ENCODE measurements at places on chromosomes 6 and 20.
A peak's percentile ranks its signal among the peaks of the same experiment; 100 is the strongest.

DNA sequence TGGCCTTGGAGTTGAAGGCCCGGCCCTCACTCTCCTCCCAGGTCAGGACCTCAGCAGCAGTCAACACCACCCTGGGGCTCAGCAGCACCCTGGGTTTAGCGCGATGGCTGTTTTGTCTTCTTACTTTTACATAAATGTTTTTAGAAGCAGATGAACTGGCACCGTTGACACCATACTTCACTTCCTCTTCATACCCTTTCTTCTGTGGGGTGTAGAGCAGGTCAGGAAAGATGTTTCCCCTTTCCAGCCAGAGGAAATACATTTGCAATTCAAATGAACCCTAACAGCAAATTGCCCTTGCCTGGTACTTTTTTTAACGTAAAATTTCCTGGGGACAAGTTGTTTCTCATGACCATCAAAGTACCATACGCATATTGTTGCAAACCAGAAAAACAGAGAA is 54.7 kb upstream of the SNX9 start:
- DNase-seq = peak; percentile 7

GRCh38 chr6:89966228-89966544 is 71.9 kb downstream of the GJA10 start:
- DNase-seq = no peak

DNA sequence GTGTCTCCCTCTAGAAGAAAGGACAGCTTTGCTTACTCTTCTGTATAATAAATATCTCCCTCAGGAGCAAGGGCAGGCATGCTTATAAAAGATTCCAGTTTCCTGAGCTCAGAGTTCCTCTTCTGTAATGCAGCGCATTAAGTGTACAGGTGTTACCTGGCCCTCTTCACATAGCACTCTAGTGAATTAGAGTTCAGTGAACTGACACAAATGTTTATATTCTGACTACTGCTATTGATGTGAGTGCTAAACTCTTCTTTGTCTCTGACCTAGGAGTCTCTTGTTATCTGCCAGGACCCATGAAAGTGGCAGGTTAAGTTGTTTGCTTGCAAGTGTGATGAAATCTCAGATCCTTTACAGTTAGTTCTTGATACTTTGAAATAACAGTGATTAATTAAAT is 33.5 kb downstream of the CYB5R4 start:
- DNase-seq = no peak

DNA sequence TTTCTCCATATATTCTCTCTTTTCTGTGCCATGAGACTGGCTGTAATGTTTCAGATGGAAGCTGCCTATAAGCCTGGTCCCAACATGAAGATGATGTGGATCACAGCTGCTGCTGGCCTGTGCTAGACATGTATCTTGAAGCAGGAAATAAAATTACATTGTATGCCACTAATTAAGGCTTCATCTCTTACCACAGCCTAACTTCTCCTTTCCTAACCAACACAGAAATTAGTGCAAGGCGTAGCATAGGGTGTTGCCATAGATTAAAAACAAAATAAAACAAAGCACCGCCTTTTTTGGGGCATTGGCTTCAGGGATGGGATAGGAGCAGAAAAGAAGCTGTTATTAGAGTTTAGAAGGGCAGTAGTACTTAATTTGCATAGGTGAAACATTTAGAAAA is 4.7 kb upstream of the SLC17A4 start:
- peak; percentile 6 for DNase-seq

DNA sequence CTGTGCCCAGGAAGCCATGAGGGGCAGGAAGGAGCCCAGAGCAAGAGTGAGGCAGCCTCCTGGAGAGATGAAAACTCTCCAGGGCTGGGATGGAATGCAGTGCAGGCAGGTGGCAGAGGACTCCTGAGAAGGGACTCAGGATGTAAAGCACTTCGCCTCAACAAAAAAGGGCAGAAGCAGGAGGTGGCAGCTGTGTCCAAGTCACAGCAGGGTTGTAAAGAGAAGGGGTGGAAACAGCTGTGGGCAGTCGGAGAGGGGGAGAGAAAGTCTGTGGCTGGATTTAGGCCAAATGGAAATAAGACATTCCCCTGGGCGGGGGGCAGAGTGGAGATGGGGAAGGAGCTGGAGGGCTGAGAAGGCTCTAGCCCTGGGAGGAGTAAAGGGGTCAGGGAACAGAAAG is 34.9 kb downstream of the CYP21A2 start:
- no peak for DNase-seq

- peak; percentile 37 for DNase-seq
These were observed 158.8 kb downstream of the CDH26 start for GRCh38 chr20:60117065-60117464.

- no peak for DNase-seq
These were observed 35.0 kb downstream of the FAM50B start for GRCh38 chr6:3884007-3884745.

DNA sequence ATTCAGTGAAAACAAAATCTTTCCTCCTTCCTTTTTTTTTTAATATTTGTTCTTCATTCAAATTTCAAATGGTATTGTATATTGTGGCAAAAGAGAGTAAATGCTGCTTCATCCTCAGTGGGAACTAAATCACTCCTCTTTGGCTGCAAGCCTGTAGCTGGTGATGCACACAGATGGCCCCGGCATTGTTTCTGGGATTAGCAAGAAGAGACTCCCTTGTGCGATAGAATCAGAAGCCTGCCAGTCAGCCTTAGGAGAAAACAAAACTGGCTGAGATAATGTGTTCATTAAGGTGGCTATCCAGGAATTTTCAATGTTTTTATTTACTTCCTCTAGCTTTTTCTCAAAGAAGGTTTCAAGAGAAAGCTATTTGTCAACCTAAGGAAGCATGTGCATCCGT is 20.7 kb upstream of the ELOVL2 start:
- DNase-seq = no peak

DNA sequence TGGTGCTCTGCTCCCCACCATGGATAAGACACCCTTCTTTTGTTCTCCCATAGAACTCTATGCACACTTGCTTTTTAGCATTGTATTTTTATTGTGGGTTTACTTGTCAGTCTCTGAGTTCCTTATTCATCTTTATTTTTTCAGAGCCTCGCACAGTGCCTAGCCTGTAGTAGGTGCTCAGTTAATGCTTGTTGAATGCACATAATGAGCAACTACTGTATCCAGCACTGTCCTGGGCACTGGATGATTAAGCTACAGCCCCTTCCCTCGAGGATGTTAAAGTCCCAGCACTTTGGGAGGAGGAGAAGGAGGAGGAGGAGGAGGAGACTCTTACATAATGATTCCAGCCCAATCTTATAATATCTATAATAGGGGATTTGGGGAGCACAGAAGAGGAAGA is 16.8 kb downstream of the MMP24 start:
- DNase-seq = no peak

- DNase-seq = no peak
These were observed 5.7 kb downstream of the TMEM151B start for GRCh38 chr6:44275749-44276648.

- no peak for DNase-seq
These were observed 285.4 kb downstream of the SMOC2 start for GRCh38 chr6:168726312-168726856.

- DNase-seq = no peak
These were observed 106.2 kb downstream of the KIF13A start for GRCh38 chr6:17881085-17881858.

- DNase-seq = peak; percentile 15
These were observed 35.7 kb upstream of the ID1 start for GRCh38 chr20:31569163-31570020.

DNA sequence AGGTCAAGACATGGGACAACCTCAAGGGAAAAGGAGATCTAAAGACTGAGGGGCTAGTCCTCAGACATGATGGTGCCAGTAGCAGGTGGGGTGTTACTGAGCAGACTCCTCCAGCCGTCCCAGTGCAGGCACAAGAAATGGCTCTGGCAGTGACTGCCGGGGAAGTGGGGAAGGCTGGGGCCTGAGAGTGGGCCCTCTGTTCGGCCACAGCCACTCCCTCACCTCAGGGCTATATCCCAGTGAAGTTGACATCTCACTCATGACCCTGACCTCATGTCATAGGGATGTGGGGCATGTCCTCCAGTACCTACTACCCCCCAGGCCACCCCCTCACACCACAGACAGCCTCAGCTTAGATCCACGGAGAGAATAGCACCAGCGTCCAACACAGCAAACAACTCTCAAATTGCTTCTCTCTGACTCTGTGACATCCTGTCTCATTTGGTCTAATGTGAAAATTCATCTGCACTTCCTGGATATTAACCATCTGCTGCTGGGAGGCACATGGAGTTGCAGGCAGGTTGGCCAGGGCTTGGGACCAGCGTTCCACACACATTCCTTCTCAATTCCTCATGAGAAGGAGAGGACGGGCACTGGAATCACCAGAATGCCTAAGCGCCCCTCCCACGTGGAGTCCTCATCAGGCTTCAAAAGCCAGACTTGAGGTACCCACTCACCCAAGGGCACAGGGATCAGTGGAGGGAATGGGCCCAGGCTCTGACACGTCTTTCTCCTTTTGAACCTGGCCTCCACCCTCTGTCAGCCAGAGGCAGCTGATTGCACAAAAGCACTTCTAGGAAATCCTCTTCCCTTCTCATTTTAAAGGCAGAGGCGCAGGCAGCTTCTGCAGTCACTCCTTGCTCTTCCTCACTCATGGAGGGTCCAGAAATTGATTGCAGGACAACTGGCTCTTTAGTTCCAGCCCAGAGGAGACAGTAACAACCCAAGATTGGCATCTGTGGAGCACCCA is 163.6 kb upstream of the CST7 start:
- no peak for DNase-seq

- no peak for DNase-seq
These were observed 379.3 kb downstream of the CD109 start for GRCh38 chr6:74075323-74075722.

DNA sequence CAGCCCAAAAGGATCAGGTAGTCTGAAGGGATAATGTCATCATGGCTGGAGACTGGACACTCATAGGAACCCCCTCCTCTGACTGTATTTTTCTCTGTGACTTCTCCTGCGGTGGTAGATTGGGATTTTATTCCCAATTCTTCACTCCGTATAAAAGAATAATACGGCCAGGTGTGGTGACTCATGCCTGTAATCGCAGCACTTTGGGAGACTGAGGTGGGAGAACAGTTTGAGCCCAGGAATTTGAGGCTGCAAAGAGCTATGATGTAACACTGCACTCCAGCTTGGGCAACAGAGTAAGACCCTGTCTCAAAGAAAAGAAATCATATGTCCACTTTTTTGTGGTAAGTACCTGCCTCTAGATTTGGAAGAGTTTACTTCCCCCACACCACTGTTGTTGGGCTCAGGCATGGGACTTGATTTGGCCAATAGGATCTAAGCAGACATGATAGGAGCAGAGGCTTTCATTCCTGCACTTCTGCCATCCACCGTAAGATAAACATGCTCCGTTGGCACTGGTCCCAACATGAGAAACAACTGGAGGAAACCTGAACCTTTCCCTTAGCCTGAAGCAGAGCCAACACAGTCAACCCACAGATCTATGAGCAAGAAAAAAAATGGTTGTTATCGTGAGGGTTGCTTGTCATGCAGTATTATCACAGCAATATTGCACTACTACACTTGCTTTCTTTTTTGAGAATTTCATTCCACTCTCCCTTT is 82.0 kb downstream of the JPH2 start:
- no peak for DNase-seq

DNA sequence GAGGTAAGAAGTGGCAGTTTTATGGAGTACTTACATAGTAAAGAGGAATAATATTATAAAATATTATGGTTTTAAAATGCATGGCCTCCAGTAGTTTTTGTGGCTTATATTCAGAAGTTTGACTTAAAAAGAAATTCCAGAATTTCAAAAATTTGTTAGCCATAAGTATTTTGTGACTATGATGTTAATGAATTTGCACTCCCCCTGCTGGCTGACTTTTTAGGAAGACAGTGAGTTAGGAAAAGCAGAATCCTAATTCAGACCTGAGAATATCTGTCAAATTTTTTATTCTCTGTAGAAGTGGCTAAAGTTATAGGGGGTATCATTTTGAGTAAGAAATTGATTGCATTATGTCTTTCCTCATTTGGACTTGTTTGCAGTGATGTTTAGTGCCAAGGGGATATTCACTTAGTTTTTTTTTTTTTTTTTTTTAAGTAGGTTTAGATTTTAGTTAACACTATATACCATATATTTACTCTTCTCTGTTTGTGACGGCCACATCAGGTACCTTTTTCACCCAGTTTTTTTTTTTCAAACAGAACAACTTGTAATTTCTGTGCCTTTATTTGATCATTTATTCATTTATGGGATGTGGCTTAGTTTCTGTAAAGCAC is 40.8 kb downstream of the ZFAND3 start:
- no peak for DNase-seq

GRCh38 chr6:146950351-146950835 is 253.8 kb upstream of the STXBP5 start:
- peak; percentile 47 for DNase-seq
